ENCODE measurements at places on chromosomes 6 and 20.

DNA sequence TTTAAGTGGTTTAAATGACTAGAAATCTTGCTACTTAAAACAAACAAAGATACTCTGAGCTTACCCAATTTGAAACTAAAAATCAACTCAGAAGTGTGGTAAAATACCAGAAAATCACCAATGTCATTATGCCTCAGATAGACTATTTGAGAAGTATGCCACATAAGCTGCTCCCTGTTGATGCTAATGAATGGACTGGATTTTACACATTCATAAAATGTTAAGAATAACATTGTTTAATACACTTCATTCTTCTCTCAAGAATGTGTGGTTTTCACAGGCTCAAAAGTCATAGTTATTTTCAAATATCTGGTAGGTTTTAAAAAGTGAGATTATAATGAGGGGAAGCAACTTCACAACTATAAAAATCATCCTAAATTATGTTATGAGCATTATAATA lies 170.6 kb downstream of the TASP1 start:
- DNase-seq: no peak

DNA sequence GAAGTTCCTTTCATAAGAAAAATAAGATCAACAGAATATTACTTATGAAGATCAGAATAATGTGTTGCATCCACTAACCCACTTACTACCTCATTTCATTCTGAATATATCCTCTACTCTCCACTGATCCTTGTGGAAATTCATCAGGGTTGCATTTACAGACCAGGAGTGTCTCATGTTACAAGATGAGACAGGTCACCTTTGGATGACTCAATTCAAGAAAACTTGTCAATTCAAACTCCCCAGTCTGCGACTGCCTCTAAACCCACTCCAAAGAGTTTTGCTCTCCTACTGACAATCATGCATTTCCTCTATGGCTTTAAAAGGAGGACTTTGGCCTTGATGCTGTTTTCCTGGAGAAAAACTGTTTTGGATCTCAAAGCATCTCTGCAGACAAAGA lies 68.4 kb downstream of the ID4 start:
- no peak for DNase-seq

DNA sequence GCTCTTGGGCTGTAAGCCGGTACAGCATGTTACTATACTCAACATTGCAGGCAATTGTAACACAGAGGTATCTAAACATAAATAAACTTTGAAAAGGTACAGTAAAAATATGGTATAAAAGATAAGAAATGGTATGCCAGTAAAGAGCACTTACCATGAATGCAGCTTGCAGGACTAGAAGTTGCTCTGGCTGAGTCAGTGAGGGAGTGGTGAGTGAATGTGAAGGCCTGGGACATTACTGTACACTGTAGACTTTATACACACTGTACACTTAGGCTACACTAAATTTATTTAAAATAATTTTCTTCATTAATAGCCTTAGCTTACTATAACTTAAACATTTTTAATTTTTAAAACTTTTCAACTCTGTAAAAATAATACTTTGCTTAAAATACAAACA lies 37.8 kb upstream of the ANKEF1 start:
- no peak for DNase-seq

GRCh38 chr6:121460170-121460569 lies 24.7 kb downstream of the GJA1 start:
- no peak for DNase-seq

- no peak for DNase-seq
Measured at GRCh38 chr6:31737315-31737990, 1.1 kb upstream of the CLIC1 start.

DNA sequence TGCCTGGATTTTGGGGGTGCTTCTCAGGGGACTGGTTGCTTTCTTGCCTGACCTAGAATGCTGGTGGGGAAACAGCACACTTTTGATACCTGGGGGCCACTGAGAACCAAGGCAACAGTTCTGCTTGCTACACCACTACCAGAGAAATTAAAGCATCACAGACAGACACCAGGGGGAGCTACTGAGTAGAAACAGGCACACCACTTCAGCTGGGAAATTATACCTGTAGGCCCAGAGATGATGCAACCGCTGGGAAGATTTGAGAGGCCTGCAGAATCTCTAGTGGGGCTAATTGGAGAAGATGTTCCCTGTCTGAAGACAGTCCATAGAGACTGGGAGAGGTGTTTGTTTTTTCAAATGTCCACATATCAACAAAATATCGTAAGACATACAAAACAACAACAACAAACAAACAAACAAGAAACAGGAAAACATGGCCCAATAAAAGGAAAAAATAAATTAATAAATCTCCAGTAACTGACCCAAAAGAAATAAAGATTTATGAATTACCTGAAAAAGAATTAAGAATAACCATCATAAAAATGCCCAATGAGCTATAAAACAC lies 129.4 kb upstream of the RIN2 start:
- DNase-seq: peak; percentile 43

- DNase-seq: no peak
Measured at GRCh38 chr20:45575931-45576330, 3.2 kb downstream of the WFDC8 start.

DNA sequence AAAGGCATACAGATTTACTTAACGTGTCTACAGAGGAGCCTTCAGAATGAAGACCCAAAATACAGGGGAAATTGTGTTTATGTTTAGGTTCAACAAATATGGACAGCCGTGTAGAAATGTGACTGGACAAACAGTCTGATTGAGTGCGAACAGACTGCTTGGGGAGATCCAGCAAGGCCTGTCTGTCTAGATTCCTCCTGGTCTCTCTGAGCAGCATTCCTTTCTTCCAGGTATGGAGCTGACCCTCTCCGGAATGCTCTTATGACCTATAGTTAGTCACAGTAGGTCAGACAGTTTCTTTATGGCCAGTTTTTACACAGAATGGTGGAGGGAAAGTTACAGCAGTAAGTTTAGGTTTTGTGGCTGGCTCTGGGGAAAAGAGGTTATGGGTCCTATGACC lies 9.0 kb downstream of the RIN2 start:
- DNase-seq: no peak

- no peak for DNase-seq
Measured at GRCh38 chr6:128365520-128366160, 154.8 kb downstream of the PTPRK start.

GRCh38 chr6:112298021-112298745 lies 43.8 kb upstream of the LAMA4 start:
- no peak for DNase-seq

GRCh38 chr6:30483677-30484279 lies 5.5 kb upstream of the HLA-E start:
- DNase-seq: no peak

- no peak for DNase-seq
Measured at GRCh38 chr6:163729127-163729872, 314.8 kb downstream of the QKI start.

- DNase-seq: no peak
Measured at GRCh38 chr6:5504078-5504477, 242.8 kb downstream of the FARS2 start.

DNA sequence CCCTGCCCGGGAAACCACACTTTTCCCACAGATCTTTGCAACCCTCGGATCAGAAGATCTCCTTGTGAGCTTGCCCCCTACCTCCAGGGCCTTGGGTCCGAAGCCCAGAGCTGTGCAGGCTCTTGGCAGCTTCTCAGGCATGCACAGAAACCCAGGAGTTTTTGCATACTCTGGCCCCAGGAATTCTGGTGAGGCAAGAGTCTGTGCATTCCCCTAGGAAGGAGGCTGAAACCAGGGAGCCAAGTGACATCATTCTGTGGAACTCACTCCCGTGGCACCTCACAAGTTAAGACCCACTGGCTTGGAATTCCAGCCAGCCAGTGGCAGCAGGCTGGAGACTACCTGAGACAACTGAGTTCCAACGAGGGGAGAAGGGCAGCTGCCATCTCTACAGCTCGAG lies 100.1 kb downstream of the TNFRSF21 start:
- no peak for DNase-seq

- DNase-seq: peak; percentile 11
Measured at GRCh38 chr20:3543901-3544507, 73.2 kb downstream of the ATRN start.

- DNase-seq: no peak
Measured at GRCh38 chr20:35290186-35290886, 1.9 kb downstream of the FAM83C start.

- DNase-seq: no peak
Measured at GRCh38 chr6:81731814-81732213, 20.7 kb downstream of the TENT5A start.

GRCh38 chr20:15317546-15318232 lies 980.3 kb upstream of the FLRT3 start:
- no peak for DNase-seq

DNA sequence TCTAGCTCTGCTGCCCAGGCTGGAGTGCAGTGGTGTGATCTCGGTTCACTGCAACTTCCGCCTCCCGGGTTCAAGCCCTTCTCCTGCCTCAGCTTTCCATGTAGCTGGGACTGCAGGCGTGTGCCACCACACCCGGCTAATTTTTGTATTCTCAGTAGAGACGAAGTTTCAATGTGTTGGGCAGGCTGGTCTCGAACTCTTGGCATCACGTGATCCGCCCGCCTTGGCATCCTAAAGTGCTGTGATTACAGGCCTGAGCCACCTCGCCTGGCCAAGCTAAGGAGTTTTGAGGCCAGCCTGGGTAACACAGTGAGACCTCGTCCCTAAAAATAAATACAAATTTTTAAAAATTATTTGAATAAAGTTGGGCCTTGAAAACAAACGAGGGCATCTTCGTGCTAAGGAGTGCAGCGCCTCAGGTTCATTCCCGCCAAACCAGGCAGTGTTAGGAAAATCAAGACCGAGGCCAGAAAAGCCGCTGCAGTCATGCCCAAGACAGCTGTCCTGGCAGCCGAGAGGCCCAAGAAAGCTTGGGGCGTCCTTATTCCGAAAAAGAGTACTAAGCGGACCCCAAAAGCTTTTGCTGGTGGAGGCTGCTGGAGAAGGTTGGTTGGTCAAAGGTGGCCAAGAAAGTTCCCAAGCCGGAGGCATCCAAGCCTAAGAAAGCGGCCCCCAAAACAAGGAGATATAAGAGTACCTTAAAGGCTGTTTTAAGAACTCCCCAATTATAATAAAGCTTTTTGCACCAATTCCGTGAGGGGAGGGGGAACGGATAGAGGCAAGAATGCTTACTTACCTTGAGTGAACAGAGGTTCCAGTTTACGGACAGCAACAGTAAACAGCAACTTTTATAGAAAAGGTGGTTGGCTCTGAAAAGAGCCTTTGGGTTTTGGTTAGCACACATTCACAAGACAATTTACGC lies 109.0 kb downstream of the HFE start:
- DNase-seq: no peak
